ENCODE measurements at places on chromosomes 7 and 10.
A peak's percentile ranks its signal among the peaks of the same experiment; 100 is the strongest.

GRCh38 chr7:157389951-157390730, 53.3 kb downstream of the DNAJB6 start:
- no peak for DNase-seq

DNA sequence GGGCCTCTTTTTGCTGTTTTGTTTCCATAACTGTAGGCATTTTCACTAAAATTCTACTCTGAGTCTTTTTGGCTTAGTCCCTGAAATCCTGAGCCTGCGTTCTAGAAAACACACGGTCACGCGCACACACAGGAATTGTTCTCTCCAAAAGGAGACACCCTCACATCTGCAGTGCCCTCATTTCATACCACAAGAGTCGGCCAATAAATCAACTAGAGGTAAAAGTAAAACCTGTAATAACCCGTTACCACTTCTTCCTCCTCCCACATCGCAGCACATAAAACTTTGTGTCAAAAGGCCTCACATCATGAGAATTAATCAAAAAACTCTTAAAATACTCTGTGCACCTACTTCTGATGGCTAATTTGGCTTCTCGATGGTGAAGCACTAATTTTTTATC, 133.3 kb upstream of the MGMT start:
- DNase-seq, result no peak

DNA sequence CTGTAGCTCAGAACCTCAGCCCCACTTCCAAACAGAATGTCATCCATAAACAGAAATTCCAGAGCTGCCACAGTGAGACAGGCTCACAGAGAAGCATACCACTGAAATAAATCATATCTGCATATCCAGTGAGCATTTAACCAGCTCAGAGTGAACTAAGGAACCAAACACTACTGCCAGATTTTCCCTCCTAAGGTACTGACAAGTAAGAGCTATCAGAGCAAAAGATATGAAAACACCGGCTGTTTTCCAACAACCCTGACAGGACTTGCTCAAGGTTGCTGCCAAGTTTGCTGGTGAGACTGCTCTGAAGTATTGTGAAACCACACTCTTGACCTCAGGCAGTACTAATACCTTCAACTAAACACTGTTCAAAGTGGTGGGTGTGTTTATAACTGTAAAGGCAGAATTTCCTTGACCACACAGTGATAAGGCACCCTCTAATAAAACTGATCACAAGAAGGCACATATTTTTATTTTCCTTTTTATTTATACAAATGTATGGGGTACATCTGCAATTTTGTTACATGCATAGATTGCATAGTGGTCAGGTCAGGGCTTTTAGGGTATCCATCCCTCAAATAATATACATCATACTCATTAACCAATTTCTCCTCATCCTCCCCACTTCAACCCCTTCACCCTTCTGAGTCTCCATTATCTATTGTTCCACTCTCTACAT, 18.3 kb downstream of the SGMS1 start:
- peak; percentile 79 for DNase-seq

DNA sequence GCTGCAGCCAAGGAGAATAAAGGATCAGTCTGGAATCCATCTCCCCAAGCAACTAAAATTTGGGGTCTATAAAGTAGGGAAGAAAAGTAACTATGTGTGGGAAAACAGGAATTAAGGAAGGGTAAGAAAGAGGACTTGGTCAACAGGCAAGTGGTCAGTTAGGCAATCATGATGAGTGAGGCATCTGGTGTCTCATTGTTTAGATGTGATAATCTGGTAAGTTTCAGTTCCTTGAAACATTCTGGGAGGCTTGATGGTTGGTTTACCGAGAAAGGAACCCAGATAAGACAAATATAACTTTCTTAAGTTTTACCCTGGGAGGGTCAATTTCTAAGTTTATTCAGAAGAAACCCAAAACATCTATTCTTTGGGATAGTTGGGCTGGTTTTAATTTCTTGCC, 22.3 kb downstream of the HYAL4 start:
- no peak for DNase-seq

DNA sequence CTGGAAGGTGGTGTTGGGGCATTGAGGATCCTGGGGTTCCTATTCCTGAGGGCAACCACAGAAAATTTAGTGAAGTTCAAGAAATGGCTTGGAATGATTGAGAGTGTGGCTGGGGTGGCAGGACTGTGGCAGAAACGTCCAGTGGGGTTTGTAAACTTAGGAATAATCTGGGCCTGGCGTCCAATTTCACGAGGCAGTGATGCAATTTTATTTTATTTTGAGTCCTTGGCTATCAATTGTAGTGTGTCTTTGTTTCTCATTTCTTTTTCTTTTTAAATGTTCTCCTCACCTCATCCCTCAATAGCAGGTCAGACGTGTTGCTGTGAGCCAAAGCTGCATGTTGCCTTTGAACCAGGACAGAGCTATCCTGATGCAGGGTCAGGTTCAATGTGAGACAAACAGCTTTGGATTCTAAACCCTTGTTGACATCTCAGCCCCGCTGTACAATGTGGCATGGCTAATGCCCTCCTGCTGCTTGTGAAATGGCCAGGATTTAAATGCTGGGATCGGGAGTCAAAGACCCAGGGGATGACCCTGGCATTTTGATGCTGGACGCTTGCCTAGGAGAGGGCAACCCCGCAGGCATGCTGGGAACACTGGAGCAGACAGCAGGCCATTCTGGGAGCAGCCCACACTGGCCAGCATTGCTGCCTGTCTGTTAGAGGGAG, 64.8 kb downstream of the RBM20 start:
- no peak for DNase-seq

DNA sequence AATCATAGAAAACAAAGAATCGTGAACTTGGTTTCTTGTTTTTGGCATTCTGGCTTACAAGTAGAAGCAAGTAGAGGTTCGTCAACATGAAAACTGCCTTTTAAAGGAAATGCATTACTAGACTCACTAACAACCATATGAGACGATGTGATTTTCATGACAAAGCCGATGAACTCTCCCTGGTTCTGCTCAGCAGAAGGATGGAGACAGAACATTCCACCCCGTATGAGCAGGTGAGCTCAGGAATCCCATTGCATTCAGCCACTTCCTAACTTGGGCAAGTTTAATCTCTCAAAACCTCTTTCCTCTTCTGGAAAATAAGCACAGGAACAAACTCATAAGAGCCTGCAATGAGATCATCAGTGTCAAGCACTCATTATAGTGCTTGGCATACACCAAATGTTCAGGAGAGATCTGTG, 57.4 kb upstream of the SVIL start:
- DNase-seq, result no peak

DNA sequence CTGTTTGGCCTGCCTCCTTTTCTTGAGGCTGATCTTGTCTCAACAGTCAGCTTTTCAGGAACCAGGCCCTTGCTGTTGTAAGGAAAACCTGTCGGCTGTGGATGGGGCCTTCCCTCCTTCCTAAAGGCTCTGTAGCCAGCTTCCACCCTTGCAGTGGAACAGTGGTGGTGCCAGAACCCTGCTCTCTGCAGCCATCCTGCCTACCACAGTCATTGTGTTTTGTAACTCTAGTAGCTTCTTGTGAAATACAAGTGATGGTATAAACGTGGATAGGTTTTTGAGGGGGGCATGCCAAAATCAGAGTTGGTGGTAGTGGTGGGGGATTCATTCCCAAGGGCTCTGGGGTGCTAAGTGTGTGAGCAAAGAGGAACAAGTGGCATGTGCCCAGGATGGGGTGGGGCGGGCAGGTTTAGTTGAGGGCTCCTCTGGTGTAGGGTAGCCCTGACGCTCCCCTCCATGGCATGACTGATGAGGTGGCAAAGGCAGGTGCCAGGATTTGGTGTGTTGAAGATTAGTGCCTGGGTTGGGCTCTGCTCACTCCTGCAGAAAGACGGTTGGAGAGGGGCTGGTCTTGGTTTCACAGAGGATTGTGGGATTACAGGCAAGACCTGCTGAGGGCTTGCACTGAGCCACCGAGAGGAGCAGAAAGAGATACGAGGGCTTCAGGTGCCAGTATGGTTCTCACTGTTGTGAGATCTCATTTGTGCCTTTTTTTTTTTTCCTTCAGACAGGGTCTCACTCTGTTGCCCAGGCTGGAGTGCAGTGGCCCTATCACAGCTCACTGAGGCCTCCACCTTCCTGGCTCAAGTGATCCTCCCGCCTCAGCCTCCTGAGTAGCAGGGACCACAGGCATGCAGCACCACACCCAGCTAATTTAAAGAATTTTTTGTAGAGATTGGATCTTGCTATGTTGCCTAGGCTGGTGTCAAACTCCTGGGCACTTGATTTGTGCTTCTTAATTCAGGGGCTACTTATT, 7.4 kb downstream of the TSPAN14 start:
- no peak for DNase-seq

GRCh38 chr7:139092090-139092796, 17.3 kb downstream of the ZC3HAV1 start:
- no peak for DNase-seq

- DNase-seq, result peak; percentile 37
Measured at GRCh38 chr10:110502851-110503301, 5.2 kb downstream of the DUSP5 start.

GRCh38 chr7:158616050-158616449, 28.4 kb upstream of the PTPRN2 start:
- no peak for DNase-seq

DNA sequence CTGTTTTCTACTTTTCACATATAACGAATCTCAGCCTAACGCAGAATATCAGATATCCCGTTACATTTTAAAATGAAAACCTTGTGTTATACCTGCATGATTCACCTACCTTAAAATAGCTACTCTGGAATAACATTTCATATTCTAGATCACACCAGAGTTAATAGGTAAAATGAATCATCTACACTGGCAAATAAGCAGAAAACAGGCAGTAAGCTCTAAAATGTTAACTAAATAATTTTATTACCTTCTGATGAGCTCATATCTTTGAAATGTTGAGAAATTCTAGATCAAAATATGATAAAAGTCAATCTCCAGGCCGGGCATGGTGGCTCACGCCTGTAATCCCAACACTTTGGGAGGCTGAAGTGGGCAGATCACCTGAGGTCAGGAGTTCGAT, 71.3 kb downstream of the CPEB3 start:
- no peak for DNase-seq

GRCh38 chr7:8177109-8177933, 84.6 kb downstream of the ICA1 start:
- peak; percentile 63 for DNase-seq

- no peak for DNase-seq
Measured at GRCh38 chr7:4079366-4079765, 602.7 kb upstream of the FOXK1 start.

GRCh38 chr7:110591341-110591740, 499.6 kb upstream of the LRRN3 start:
- no peak for DNase-seq

DNA sequence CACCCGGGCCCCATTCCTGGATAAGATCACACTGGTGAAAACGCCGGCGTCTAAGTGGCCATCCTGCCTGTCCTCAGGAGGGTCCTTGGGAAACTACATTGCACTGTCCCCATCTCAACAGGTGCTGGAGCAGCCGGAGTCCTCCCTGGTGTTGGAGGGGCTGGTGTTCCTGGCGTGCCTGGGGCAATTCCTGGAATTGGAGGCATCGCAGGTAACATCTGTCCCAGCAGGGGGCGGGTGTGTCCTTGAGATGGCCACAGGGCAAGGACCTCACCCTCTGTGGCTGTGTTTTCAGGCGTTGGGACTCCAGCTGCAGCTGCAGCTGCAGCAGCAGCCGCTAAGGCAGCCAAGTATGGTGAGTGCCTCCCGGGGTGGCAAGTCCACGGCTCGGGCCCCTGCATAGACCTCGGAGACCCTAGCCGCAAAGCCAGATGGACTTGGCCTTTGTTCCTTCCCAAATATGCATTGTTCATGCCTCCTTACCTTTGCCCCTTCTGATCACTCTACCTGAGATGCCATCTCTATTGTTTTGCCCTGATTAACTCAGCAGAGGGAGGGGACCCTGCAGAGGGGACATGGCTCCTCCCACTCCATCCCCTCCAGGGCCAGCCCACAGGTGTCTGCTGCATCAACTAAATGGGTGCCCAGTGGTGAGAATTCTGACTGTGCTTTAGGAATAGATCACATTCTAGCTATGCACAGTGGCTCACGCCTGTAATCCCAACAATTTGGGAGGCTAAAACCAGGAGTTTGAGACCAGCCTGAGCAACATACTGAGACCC, 23.8 kb downstream of the ELN start:
- DNase-seq, result peak; percentile 18

- DNase-seq, result no peak
Measured at GRCh38 chr7:94561841-94562514, 52.4 kb downstream of the CASD1 start.

DNA sequence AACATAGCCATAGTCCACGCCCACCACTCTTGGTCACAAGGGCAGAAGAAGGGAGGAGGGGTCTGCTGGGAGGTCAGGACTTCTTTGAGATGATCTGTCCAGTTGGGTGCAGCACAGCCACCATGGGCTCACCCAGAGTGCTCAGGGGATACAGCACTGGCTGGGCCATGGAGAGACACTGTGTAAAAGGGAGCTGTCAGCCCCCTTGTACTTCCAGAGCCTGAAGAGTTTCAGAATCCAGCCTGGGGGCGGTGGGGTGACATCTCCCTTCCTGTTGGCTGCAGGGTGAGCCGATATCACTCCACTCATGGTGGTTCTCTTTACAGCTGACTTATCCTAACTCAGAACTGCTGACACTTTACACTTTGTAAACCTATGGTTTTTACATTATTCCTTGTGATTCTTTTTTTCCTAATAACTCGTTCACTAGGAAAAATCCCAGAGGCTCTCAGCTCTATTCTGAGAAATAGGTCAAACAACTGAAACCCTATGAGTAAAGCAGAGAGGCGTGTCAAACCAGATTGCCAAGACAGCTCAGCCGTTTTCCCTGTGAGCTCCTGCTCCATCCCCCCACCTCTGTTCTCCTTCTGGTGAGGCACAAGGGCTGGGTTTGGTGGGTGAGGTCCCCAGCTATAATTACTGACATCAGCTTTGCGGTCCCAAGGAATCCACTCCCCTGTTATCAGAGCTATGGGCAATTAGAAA, 3.2 kb upstream of the MRPS24 start:
- DNase-seq, result no peak

DNA sequence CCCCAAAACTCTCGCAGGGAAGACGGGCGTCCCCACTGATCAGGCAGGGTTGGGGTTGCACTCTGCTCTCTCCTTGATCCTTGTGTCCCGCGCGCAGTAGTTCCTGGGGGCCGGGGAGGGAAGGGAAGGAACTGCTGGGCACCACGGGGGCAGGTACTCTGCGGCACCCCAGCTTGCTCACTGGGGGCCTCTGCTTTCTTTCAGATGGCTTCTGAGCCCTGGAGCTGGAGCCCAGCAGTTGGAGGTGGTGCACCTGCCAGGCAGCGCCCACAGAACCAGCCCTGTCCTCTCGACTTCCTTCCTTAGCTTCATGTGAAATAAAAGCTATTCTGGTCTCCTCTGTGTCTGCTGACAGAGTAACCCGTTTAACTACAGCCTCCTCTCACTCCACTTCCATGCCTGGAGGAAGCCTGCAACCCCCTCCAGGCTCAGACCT, 12.2 kb downstream of the PLAC9 start:
- DNase-seq, result no peak

- DNase-seq, result no peak
Measured at GRCh38 chr10:129950676-129951075, 13.4 kb downstream of the EBF3 start.

DNA sequence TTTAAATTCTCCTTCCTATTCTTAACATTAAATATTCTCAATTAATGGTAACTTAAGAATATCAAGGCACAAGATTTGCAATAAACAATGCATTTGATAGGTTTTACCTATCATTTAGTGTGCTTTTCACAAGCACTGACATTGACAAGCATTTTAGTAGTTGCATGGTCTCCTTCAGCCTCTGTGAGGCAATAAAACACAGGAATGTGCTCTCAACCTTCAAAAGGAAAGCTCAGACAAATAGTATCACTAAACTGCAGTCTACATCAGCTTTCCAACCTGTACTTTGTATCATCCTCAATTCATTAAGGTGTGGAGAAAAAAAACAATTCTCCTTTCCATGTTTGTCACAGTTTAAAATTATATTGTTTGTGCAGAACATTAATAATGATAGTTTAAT, 51.1 kb upstream of the TSPAN13 start:
- DNase-seq, result peak; percentile 13

- DNase-seq, result no peak
Measured at GRCh38 chr7:74407958-74408357, 45.7 kb upstream of the GTF2IRD1 start.

All from erythroblast (primary cell).